ENCODE measurements at places on chromosomes 4 and X. TPM values are rescaled to one million over a fixed set of nuclear protein-coding genes. Genes with fewer than 3 reads are reported as not detected.

The TRPC5OS gene
- total RNA-seq: not detected

DNA sequence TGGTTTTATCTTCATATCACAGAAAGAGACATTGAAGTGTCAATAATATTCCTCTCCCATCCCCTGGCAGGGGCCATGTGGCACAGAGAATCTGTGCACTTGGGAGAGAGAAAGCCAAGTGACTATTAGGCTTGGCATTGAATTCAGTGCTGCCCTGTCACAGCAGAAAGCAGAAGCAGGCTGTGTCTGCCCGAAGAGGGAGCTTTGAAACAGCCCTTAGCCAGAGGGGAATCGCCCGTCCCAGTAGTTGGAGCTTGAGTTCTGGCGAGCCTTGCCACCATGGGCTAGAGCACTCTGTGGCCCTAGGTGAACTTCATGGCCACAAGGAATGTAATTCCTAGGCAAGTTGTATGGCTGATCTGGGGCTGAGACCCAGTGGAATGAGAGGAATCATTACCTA, 282.5 kb upstream of the PCDH10 start:
- DNase-seq: no peak

The ARHGAP36 gene
- 0.32 TPM for total RNA-seq

DNA sequence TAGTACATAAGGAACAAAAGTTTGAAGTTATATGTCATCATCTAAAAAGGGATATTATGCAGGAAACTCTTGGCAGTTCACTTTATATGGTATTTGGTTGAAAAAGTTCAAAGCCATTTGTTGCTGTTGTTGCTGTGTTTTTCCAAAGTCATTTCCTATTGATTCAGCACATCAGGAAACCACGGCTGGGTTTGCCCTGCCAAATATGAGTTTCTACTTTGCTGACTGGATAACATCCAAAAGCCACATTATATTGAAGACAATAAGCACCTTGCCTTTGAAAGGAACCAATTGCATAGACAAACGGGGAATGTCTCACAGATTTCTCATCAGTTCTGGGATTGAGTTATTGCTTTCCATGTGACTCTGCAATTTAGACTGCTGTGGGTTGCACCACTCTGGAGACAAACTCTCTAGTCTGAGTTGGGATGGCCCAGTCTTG, 206.1 kb downstream of the SLC39A8 start:
- DNase-seq: no peak

DNA sequence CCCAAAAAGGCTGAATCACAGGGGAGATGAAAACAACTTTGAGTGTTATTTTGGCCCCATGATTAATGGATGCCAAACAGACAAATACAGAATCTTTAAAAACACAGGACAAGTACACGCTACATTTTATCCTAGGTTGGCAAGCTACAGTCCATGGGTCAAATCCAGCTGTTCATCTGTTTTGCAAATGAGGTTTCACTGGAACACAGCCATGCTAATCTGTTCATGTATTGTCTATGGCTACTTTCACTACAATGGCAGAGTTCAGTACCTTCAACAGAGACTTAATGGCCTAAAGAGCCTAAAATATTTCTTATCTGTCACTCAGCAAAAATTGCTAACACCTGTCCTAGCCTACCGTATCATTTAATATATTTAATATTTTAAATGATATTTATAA, 1548.5 kb upstream of the IGFBP7 start:
- DNase-seq: no peak

DNA sequence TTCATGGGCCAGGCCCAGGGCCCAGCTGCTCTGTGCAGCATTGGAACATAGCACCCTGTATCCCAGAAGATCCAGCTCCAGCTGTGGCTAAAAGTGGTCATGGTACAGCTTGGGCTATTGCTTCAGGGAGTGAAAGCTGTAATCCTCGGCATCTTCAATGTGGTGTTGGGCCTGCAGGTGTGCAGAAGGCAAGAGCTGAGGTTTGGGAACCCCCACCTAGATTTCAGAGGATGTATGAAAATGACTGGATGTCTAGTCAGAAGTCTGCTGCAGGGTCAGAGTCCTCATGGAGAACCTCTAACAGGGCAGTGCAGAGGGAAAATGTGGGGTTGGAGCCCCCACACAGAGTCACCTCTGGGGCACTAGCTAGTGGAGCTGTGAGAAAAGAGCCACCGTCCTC, 341.7 kb downstream of the PPP3CA start:
- no peak for DNase-seq

DNA sequence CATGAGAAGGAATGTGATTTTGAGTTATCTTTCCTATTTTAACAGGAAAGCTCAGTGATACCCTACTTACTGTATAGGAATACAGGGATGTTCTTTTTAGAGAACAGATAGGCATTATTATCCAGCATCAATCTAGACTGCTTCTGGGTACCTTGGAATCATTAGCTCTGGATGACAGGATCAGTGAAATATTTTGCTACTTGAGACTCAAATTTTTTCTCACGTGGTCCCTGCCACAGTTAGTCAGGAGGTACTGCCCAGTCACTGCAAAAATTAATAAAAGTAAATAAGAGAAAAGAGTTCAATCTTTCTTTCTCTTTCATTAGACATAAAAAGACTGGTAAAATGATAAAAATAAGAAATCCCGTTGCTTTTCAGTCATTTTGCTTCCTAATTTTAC, 5.5 kb downstream of the ZNF827 start:
- DNase-seq: no peak

DNA sequence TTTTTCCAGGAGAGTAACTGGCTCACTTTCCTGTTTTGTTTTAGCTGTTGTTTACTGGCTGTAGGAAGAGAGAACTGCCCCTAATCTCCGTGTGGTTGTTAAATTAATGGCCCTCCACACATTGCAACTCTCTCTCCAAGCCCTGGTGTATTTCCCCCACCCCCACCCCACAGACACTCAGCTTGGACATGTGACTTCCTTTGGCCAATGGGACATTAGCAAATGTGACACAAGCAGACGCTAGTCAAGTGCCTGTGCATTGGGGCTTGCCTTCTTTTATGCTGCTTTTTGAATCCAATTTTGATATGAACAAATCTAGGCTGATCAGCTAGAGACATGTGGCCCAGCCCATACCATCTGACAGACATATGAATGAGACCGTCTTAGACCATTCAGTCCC, 59.6 kb upstream of the TAB3 start:
- no peak for DNase-seq

GRCh38 chrX:20235755-20236154, 31.0 kb downstream of the RPS6KA3 start:
- no peak for DNase-seq

- no peak for DNase-seq
Measured at GRCh38 chrX:152733261-152733975, at the start of the genes CSAG1 and MAGEA12. CSAG1 (minus strand) TSS chrX:152733721; CDS start chrX:152732460, 1,261 bp downstream. MAGEA12 (plus strand) TSS chrX:152733757; CDS start chrX:152736162, 2,405 bp downstream.

The WAS gene
- 9.9 TPM for total RNA-seq

DNA sequence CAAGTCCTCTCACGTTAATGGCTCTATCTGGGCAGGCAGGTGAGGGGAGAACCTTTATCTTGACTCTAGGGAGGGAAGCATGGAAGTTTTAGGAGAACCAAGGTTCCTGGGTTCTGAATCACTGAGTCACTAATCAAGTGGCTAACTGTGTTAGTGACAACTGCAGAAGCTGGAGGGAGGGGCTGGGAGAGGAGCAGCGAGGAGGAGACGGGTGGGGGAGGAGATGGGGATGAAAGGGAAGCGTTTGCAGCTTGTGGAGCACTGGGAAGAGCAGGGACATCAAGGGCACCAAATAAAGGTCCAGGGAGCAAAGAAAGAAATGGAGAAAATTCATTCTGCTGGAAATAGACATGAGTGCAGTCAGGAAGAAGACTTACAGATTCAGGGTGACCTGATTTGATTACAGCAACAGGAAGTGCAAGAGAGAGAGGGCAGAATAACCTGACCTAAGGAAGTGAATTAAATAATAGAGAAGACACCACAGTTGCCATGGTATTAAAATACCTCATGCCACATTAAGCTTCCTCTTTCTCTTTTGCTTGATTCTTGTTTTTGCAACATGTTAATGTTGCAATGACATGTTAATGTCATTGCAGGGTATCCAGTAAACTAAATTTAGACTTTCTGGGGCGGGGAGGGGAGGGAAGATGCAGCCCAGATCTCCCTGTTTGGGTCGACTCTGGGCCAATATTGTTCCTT, 4.5 kb upstream of the SETD7 start:
- no peak for DNase-seq

The NUDT10 gene
- total RNA-seq: 3.3 TPM

The MAGEC2 gene
- total RNA-seq: not detected

DNA sequence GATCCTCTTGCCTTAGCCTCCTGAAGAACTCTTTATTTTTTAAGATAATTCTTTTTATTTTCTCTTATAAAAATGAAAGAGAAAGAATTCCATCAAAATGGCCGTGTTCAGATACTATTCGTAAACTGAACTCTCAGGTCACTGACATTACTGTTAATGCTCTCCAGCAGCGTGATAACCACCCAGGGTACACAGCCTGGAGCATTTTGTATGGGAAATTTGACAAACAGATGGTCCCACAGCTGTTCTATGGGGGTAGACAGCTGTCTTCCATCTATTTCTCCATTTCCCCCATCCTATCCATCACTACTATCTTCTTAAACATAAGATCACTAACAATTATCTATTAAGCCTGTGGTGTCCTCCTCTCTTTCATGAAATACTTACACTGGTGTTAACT, 47.8 kb downstream of the SYNPO2 start:
- DNase-seq: no peak

The TDO2 gene
- not detected for total RNA-seq

DNA sequence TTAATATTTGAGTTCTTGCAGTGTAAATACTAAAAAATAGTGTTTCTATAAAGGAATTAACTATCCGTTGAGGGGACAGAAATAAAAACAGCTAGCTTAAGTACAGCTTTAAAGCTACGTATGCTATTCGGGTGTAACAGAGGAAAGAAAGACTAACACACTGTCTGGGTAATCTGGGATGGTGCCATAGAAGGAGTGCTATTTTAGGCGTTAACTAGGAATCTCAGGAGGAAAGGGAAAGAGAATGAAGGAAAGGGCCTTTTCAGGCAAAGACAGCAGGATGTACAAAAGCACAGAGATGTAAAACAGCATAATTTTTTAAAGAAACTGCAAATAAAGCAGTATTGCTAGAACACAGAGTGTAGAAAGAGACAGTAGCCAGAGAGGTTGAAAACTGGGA, 161.8 kb downstream of the RAP1GDS1 start:
- DNase-seq: no peak

The MAGEA3 gene
- total RNA-seq: not detected

- no peak for DNase-seq
Measured at GRCh38 chr4:174461466-174462106, 60.7 kb downstream of the HPGD start.

The RAB39B gene
- 0.98 TPM for total RNA-seq

GRCh38 chr4:7194251-7195140, 2.2 kb downstream of the SORCS2 start:
- DNase-seq: no peak

DNA sequence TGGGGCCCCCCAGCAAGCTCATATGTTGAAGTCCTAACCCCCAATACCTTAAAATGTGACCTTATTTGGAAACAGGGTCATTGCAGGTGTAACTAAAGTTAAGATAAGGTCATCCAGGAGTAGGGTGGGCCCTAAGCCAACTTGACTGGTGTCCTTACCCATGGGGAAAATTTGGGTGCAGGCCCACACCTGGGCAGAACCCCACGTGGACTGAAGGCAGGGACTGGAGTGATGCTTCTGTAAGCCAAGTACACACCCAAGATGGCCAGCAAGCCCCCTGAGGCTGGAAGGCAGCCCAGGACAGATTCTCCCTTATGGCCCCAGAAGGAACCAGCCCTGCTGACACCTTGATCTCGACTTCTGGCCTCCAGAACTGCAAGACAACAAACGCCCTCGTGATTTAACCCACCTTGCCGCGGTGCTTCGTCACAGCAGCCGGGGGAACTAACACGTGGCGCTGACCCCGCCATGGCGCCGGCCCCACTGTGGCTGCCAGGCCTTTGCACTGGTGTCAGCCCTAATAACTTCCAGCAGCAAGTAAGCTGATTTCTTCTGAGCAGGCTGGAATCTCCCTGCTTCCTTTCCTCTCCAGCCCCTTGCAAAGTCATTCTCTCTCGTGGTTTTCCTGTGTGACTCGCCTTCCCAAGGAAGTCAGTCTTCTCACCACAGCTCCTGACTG, 23.2 kb upstream of the MXD4 start:
- no peak for DNase-seq

- no peak for DNase-seq
Measured at GRCh38 chr4:169626331-169627282, 6.2 kb downstream of the CLCN3 start.

The SNX12 gene
- 48.2 TPM for total RNA-seq

The GPRASP1 gene
- total RNA-seq: 9.9 TPM

The PHOX2B gene
- 3.0 TPM for total RNA-seq

The PYURF gene
- total RNA-seq: 95.9 TPM

DNA sequence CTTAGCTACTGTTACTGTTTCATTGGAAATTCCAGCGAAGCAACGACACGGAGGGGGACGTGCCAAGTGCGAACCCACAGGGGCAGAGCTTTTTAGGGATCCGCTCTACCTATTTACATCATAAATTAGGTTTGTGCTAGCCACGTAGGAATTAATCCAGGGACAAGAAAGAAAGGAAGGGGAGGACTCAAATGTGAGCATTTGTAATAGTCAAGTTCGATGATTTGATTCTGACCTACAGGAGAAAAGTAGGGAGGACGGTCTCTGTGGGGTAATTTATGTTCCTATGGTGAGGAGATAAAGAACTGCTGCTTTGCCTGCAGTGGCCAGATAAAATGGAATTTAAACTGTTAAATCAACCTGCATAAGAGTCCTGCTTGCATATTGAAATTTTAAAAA, 1.7 kb downstream of the INTS6L start:
- DNase-seq: no peak

DNA sequence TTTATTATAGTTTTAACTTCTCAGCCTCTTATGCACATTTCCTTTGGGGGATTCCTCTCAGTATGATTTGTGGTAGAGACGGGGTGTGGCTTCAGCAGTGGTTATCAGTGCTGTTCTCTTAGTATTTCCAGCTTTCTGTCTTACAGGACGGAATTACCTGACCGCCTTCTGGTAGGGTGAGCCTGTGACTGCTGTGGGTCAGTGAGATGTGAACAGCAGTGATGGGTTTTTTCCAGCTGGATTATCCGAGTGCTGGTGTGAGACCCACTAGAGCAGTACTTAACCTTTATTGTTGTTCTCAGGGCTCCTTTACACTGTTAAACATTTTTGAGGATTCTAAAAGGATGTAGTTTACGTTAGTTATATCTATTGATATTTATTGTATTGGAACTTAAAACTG, 135.2 kb downstream of the SLIT2 start:
- DNase-seq: no peak

- DNase-seq: no peak
Measured at GRCh38 chrX:74656079-74656745, 41.8 kb upstream of the RLIM start.

The PGK1 gene
- total RNA-seq: 226 TPM

DNA sequence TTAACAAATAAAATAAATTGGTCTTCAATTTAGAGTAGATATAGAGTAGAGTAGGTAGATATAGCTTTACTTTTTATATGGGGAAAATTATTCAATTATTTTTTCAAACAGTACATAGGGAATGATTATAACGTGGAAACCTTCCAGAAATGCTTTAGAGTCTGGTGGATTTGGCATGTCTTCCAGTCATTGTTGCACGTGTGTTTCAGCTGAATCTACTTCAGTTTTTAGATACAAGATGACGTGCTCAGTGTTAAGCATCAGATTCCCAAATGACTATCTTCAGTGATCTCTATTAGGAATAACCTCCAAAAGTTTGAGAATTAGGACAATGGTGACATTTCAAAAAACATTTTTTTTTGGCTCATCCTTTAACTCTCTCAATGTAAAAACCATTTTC, 616.9 kb downstream of the ANKRD50 start:
- DNase-seq: no peak

The STAP1 gene
- total RNA-seq: not detected

The NPY1R gene
- total RNA-seq: 1.2 TPM
